ENCODE measurements at places on chromosomes 6 and 20.

DNA sequence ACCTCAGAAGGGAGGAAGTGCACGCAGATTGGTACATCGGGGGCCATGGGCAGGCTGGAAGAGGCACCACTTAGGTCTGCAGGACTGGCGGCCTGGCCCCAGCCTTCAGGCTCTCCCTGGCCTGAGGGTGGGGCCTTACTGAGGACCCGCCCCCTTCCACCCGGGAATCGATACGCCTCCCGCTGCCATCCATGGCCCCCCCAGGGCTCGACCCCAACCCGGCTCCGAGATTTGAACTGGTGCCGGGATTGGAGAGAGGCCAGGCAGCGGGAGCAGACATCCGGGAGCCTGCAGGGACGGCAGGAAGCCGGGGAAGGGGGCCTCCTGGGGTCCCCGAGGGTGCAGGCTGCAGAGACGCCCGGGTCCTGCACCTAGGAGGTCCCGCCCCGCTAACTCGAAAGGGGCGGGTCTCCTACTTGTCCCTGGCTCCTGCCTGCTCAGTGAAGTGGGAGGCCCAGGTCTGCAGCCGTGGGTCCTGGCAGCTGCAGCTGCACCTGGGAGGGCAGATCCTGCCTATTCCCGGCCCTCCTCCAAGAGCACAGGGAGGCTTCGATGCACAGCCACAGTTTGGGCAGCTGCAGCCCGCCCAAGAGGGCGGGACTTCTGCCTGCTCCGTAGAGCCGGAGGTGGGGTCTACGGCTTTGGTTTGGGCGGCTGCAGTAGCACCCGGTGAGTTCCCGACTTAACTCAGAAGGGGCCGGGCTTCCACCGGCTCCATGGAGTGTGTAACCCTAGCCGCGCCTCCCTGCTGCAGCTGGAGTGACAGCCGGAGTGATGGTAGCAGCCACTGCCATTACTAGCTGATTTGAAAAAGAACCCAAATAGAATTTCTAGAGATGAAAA, 35.2 kb upstream of the TBC1D22B start:
- peak; percentile 99 for DNase-seq

DNA sequence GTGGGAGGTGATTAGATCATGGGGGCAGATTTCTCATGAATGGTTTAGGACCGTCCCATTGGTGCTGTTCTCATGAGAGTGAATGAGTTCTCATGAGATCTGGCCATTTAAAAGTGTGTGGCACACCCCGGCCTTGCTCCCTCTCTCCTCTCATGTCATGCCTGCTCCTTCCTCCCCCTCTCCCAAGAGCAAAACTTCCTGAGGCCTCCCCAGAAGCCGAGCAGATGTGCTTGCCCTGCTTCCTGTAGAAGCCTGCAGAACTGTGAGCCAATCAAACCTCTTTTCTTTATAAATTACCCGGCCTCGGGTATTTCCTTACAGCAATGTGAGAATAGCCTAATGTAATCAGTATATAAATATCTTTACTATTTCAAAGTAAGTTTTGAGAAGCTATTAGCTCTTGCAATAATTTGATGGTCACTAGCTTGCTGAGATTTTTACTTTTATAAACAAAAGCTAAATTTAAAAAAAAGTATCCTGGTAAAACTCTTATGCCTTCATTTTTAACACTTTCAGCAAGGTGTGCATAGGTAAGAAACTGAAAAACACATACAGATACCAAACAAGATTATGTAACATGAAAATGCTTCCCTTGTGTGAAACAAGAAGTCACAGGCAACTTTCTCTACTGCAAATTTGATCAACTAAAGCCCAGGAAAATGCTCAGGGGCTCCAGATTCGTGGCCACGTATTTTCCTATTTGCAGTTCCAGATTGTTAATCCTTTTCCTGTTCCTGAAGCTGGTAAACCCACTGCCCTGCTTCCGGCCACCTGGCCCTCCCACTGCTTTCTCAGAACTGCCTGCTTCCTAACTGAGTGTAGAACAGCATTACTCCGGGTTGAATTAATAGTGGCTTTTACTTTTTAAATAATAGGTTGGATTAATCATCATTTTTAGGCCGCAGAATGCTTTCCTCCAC, 395.1 kb upstream of the CNR1 start:
- peak; percentile 60 for DNase-seq

GRCh38 chr6:100485268-100485667, 20.5 kb upstream of the SIM1 start:
- no peak for DNase-seq

DNA sequence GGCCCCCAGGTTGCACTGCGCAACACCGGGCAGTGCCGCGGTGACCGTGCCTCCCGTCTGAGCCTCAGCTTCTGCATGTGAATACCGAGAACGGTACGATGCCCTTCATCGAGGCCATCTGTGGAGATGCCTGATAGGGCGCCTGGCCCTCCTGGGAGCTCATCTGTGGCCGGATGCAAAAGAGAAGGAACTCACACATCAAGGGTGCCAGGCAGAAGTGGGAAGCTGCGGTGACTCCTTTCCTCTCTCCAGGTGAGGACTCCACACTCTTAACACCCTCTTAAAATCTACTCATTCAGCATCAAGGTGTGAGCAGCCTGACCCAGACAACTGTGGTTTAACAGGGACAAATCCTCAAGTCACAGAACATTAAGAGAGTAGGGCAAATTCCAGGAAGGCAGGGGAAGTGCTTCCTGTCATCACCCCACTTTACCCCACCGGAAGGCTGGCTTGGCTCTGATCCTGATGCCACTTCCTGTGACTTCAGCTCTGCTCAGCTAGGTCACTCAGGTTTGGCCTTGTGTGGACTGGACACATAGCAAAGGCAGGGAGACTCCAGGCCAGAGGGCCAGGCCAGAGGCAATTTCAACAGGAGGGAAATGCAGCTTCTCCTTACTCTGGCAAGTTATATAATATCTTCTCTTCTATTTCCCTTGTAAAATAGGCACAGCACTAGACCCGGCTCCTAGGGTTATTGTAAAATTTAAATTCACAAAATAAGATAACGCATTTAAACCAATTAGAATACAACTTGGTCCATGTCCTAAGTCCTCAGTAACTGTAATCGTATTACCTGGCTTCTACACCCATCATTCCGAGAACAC, 69.4 kb downstream of the CPNE5 start:
- peak; percentile 42 for DNase-seq

DNA sequence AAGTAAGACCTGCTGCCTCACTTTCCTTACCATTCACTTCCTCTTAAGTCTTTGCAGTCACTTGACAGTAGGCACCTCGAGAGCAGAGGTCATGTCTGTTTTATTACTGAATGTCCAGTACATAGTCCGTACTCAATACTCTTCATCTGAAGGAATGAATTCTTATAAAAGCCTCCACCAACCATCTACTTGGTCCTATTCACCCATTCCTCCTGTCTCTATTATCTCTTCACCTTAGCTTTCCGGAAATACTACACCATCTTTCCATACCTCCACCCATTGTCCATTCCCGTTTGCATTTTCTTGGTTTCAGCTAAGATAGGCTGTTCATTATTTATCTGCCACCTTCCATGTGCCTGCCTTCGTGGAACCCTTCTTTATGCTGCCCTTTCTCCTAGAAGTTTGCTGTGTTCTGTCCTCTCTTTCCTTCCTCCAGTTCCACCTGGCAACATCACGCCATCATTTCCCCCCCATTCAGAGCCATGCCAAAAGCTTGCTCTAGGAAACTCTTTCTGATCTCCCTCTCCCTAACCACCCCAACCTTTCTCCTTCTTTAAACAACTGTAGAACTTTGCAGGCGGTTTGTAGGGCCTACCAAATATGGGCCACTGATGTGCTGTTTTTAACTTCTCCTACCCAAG, 38.3 kb downstream of the ENPP1 start:
- DNase-seq, result no peak

- no peak for DNase-seq
Measured at GRCh38 chr6:137332637-137333280, 113.6 kb upstream of the IFNGR1 start.

DNA sequence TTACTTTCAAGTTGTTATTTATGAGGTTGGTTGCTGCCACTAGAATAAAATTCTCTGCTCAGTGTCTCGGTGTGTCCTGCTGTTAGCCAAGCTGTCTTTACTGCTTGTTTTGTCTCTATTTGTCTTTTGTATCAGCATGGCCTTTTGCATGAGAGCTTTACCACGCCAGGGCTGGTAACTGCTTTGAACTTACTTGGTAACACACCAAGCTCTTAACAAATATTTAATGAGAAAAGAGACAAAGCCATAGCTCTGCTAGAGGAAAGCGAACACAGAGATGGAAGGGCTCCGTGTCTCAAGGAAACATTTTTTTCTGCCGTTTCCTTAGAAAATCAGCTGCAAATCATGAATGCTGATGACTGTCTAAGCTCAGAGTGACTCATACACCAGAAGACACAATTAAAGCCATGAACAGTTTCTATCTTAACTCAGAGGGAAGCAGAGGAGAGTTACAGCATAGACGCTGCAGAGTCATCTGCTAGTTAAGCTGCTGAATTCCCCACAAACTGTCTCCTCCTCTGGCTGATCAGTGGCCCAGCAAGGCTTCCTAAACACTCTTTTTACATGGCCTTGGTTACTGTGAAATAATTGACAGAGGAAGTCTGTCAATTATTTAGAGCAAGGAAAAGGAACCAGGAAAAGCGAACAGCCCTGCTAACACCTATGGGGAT, 44.8 kb downstream of the AGPAT4 start:
- peak; percentile 29 for DNase-seq

- peak; percentile 77 for DNase-seq
Measured at GRCh38 chr6:25660512-25660911, 8.5 kb downstream of the SCGN start.

- no peak for DNase-seq
Measured at GRCh38 chr6:151236668-151237401, 2.9 kb upstream of the AKAP12 start.

GRCh38 chr20:37526839-37527637, 638 bp downstream of the BLCAP start:
- DNase-seq, result peak; percentile 18

DNA sequence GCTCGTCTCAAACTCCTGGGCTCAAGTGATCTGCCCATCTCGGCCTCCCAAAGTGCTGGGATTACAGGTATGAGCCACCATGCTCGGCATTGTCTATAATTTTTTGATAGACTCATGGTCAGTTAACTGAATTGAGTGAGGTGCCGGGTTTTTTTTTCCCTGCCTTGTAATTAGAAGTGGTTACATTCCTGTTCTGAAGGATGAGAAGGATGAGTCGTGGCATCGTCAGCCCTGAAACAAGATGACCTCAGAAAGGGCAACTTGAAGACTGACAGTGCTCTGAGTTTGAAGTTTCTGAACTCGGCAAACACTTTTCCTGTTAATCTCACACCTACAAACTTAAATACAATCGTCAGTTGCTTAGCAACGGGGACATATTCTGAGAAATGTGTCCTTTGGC, 158.7 kb upstream of the PDE10A start:
- DNase-seq, result no peak

- DNase-seq, result no peak
Measured at GRCh38 chr20:43544501-43544900, 14.3 kb upstream of the SGK2 start.

DNA sequence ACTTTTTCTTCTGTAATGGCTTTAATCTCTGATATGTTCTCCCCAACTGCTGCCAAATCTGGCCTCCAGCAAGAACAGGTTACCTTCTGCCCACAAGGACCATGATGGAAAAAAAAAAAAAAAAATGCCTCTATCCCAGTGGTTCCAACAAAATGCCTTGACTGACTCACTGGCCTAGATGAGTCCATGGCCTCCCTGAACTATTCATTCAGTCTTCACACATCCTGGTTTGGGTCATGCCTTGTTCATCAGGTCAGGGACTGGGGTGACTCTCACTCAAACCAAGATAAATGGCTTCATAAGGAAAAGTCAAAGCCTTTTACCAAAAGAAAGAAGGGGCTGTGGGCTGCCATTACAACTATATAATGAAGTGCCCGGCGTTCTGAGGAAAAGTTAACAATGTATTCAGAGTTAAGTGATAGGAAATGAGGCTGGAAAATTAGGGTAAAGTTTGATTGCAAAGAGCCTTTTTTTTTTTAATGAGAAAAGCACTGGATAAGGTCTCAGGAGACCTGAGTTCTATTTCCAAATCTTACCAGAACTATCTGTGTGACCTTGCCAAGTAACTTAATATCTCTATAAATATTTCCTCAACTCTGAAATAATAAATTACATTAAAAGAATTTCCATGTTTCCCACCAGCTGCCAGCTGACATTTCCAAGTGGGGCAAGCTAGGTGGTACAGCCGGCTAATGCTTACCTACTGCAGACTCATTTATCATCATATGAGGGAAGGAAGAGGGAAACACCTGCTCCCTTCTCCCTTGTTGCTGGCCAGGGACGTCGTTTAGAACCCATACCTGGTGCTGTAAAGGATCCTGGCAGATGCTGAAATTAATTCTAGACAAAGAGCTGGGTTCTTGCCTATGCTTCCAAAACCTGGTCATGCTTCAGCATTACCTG, 380.0 kb upstream of the MARCKS start:
- DNase-seq, result peak; percentile 72

- no peak for DNase-seq
Measured at GRCh38 chr20:56629464-56630085, 469 bp downstream of the TFAP2C start.

DNA sequence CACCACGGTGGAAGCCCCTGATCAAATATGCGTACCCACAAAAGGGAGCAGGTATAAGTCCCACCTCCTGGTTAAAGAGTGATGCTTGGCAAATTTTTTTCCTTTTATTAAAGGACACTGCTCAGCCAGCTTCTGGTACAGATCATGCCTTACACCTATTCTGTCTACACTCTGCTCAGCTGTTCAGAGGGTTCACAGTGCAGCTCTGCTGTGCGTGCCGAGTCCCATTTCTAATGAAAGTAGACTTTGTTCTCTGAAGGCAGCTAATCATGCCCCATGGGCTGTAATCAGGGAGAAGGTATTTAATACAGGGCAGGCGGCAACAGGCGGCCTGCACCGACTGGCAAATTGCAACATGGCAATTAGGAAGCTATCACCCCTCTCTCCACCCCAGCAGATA, 16.3 kb downstream of the LRRC73 start:
- no peak for DNase-seq

DNA sequence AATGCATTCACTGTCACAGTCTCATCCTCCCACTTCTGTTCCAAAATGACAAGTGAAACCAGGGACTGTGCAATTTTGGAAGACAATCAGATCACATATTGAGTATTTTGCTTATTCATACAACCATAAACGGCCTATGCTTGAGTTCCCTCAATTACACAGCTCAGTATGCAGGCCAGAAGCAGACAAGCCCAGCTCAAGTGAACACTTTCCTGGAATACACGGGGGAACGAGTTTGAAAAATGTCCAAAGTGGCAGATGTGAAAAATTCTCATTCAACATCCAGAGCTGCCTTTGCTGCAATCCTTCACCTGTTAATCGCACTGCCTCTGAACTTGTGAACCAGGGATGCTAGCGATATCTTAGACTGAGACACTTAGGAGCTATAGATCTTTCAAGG, 190.2 kb downstream of the COL9A1 start:
- no peak for DNase-seq

GRCh38 chr6:129748212-129748900, 38.4 kb upstream of the ARHGAP18 start:
- peak; percentile 30 for DNase-seq

Data from NCI-H69 (cell line).